ENCODE measurements at places on chromosomes 5 and 9.

GRCh38 chr9:103226647-103227013 is 231.5 kb downstream of the CYLC2 start:
- no peak for DNase-seq
- no peaks in the 10 kb centered on the region for H3K4me1 ChIP-seq
- H3K4me3 ChIP-seq = no peak overlapping the region
- no peak overlapping the region for H3K27ac ChIP-seq

DNA sequence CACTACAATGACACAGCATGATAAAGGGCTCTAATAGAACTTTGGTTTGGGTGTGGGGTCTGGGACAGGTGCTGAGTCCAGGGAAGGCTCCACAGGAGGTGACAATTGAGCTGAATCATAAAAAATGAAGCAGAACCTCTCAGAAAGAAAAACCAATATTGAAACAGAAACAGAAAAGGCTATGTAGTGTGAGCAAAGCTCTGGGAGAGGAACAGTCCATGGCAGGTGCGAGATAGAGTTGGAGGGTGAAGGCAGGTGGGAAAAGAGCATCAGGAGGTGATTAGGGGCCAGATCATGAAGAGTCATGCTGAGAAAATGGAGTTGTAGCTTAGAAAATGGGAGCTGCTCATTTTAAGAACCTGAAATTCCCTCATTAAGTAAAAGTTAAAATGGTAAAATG is 164.9 kb downstream of the KCTD16 start:
- no peaks in the 10 kb centered on the region for H3K4me1 ChIP-seq
- no peak overlapping the region for H3K27ac ChIP-seq
- no peaks in the 10 kb centered on the region for H3K36me3 ChIP-seq
- no peaks in the 10 kb centered on the region for H3K27me3 ChIP-seq
- no peak overlapping the region for H3K4me3 ChIP-seq

DNA sequence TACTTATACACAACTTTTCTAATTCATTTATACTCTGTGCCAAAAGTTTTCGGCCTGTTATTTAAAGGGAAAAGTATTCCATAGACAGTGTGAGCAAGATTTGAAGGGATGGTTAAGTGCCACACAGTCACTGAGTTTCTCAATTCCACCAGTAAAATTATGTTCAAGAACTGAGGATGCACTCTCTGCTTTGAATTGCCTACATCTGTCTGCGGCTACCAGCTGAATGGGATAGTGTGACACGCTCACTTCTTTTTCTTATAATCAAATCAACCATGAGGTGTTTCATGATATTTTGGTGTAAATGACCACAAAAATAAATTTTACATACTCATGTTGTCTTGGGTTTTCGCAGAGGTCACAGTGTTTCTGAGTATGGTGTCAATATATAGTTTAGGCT is 218.4 kb upstream of the TMEM161B start:
- no peak for DNase-seq
- no peaks in the 10 kb centered on the region for H3K4me1 ChIP-seq
- no peak overlapping the region for H3K27ac ChIP-seq
- H3K36me3 ChIP-seq = no peaks in the 10 kb centered on the region

DNA sequence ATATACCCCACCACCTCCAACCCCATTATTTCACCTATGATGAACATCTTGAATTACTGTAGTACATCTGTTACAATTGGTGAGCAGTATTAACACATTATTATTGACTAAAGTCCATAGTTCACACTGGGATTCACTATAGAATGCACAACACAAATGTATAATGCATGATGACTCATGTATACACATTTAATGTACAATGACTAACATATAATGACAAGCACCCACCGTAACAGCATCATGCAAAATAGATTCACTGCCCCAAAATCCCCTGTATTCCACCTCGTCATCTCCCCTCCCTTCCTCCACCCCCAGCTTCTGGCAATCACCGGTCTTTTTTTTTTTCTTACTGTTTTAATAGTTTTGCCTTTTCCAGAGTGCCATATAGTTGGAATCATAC is 47.1 kb upstream of the NEK6 start:
- no peaks in the 10 kb centered on the region for H3K27me3 ChIP-seq
- DNase-seq = peak; percentile 64
- peaks cover 9% of the 10 kb centered on the region for H3K36me3 ChIP-seq
- peaks cover 58% of the 10 kb centered on the region for H3K4me1 ChIP-seq

DNA sequence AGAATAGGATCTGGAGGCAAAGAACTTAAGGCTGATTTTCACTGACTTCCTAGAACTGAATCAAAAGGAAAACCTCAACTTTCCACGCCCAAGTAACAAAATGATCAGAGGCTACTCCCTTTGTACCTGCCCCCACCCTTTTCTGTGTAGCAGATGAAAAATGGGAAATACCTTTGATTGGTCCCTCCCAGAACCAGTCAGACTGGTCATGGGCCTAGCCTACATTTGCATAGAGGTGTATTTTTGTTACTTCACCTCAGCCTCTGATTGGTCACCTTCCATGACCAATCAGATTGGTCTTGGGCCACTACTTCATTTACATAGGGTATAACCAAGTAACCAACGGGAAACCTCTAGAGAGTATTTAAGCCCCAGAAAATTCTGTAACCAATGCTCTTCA is 1553.5 kb upstream of the C9orf72 start:
- H3K4me1 ChIP-seq = no peaks in the 10 kb centered on the region
- no peaks in the 10 kb centered on the region for H3K36me3 ChIP-seq

Measured in T-helper 2 cell treated with Interferon-gamma antibody and Interleukin-4, amounts not matched to agents 5 μg/mL and 100 μg/mL, for 36 hours (primary cell).